ENCODE measurements at places on chromosomes 11 and 22.

GRCh38 chr11:62427630-62428233, 8.9 kb downstream of the SCGB1A1 start:
- peak overlapping the region; percentile 40 for H3K27ac ChIP-seq
- no peaks in the 10 kb centered on the region for H3K4me1 ChIP-seq
- H3K27me3 ChIP-seq: no peaks in the 10 kb centered on the region
- DNase-seq: no peak

DNA sequence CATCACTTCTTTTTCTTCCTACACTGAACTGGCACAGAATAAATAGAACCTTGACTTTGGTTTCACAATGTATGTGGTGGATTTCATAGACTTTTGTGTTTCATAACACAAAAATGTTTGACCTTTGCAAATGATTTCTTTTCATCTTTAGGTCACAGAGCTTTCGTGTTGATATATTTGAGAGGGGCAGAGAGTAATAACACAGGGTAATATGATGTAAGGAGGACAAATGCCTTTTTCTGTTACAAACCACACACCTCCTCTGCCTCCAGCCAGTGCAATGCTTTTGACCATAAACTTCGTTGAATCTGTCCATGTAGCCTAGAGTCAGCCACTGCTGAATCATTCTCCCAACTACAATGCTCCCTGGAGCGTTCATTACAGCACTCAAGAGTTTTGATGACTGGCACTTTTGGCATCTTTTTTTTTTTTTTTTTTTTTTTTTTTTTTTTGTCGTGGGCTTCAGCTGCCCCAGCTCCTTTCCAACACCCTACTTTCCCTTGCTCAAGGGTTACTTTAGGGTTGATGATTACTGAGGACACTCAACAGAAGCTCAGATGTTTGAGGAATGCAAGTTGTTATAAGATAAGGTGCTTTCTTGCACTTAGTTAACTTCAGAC, 11.4 kb upstream of the CAT start:
- H3K27ac ChIP-seq: peak overlapping the region; percentile 25
- no peaks in the 10 kb centered on the region for H3K27me3 ChIP-seq
- H3K4me1 ChIP-seq: no peaks in the 10 kb centered on the region
- no peak for DNase-seq
- H3K36me3 ChIP-seq: no peaks in the 10 kb centered on the region
- no peak overlapping the region for H3K4me3 ChIP-seq

DNA sequence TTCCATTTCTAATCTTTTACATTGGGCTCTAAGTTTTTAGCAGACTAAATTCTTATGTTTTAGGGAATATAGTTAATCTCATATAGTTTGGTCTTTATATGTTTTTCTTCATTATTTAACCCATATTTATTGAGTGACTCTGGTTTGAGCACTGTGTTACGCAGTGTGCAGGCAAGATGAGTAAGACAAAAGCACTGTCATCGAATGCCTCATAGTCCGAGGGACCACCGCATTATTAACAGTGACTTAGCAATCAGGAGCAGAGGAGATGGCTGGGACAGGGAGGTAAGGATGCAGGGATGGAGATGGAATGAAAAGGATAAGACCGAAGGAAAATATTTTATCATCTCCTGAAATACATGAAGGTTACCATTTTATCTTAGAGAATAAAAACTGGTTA, 65.2 kb upstream of the CTSC start:
- no peak overlapping the region for H3K4me3 ChIP-seq
- no peaks in the 10 kb centered on the region for H3K27me3 ChIP-seq
- H3K36me3 ChIP-seq: no peaks in the 10 kb centered on the region
- no peak overlapping the region for H3K27ac ChIP-seq
- DNase-seq: no peak

GRCh38 chr11:74721479-74721835, 9.8 kb downstream of the CHRDL2 start:
- no peaks in the 10 kb centered on the region for H3K4me1 ChIP-seq
- no peaks in the 10 kb centered on the region for H3K27me3 ChIP-seq
- H3K27ac ChIP-seq: peak overlapping the region; percentile 50
- no peak overlapping the region for H3K4me3 ChIP-seq

- H3K27ac ChIP-seq: no peak overlapping the region
- no peaks in the 10 kb centered on the region for H3K27me3 ChIP-seq
- H3K36me3 ChIP-seq: no peaks in the 10 kb centered on the region
- H3K4me3 ChIP-seq: no peak overlapping the region
These were observed 7.1 kb upstream of the TPST2 start for GRCh38 chr22:26597026-26597425.

DNA sequence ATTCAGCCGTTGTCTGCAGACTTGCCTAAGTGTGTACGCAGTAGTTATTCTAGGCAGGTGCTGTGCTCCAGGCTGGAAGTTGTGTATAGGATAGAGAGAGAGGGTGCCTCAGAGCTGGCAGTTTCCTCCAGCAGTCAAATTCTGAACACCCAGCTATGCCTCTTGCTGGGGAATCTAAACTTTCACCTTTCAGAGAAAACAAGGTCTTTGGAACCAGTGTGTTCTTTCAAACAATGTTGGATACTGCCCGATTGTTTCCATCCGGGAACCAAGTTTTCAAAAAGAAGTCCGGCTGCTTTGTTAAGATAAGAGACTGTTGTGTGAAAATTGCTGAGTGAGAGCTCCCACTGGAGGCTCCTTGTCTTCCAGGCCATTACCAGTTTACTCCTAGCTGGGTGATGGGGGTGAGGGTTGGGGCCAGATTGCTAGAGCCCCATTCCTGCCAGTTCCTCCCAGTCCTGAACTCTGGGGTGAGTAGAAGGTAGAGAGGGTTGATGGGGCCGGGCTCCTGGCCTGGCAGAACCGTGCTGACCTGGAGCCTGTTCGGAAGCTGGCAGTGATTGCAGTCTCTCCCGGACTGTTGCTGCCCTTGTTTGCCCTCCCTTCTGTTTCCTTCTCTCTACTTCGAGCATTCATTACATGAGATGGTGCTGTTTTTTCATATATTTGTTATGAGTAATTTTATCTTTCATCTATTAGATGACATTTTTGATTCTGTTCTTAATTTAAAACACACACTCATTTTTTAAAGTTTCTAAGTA, 150.2 kb downstream of the TEAD1 start:
- no peak for DNase-seq
- no peaks in the 10 kb centered on the region for H3K27me3 ChIP-seq
- no peaks in the 10 kb centered on the region for H3K4me1 ChIP-seq
- peak overlapping the region; percentile 52 for H3K27ac ChIP-seq
- no peak overlapping the region for H3K4me3 ChIP-seq

DNA sequence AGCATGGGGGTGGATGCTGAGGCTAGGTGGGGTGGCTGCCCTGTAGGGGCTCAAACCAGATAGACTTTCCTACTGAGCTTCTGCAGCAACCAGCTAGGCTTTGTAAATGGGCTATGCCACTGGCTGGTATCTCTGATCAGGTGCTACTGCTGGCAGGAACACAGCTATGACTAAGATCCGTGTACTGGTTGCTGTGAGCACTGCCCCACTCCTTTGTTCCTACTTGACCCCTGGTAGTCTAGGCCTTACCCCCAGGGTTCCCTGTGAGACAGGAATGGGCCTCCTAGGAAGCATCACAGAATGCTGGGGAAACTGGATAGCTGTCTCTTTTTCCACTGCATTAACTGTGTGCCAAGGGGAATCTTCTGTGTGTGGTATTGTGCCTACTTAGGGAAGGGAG, 58.4 kb upstream of the GAB2 start:
- no peaks in the 10 kb centered on the region for H3K36me3 ChIP-seq
- H3K4me3 ChIP-seq: no peak overlapping the region
- H3K4me1 ChIP-seq: no peaks in the 10 kb centered on the region
- H3K27me3 ChIP-seq: no peaks in the 10 kb centered on the region
- no peak overlapping the region for H3K27ac ChIP-seq

DNA sequence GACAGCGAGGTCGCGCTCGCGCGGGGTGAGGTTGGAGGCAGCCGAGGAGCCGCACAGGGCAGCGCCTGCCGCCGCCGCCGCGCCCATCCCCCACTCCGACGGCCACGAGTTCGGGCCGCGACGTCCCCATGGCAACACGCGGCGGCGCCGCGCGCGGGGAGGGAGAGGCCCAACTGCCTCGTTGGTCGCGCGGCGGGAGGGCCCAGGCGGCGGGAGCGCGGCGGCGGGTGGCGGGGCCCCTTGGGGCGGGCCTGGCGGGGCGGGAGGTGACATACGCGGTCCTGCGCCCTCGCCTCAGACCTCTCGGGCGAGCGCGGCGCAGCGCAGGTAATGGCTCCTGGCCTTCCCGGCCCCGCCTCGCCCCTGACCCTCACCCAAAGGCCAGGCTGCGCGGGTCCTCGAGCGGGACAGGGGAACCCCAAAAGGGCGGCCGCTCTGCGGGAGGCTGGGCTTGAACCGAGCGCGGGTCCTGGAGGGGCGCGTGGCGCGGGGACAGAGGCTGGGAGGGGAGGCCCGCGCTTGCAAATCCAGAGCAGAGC, at the start of gene DEUP1:
Gene DEUP1 (plus strand): TSS at position 297 of the 539 bp plus-strand sequence. CDS start 1,518 bp downstream, outside the sequence.
- H3K4me1 ChIP-seq: no peaks in the 10 kb centered on the region
- peak within 1 kb of the TSS; percentile 72 for H3K4me3 ChIP-seq
- peak; percentile 65 for DNase-seq
